Activated CD4-positive, alpha-beta T cell treated with anti-CD3 and anti-CD28 coated beads, Interleukin-2, amount 50 U/mL, for 48 hours (primary cell): ENCODE measurements at places on chromosomes 1 and 21.

DNA sequence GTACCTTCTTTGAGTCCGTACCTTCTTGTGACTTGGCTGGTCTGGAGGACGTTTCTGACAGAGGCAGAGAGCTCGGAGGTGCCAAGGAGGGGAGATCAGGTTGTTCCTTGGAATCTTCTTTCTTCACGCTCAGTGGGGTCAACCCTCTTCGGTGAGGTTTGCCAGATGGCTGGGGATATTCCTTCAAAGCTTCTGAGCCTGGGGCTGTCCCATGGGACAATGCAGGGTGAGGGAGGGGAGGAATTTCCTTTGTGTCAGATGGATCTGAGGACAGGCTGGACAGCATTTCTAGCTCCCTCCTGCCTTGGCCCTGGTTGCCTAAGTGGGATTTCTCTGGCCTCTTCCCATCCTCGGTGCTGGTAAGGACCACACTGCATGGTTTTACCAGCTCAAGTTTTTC, 95.5 kb upstream of the EDN2 start:
- DNase-seq = no peak

DNA sequence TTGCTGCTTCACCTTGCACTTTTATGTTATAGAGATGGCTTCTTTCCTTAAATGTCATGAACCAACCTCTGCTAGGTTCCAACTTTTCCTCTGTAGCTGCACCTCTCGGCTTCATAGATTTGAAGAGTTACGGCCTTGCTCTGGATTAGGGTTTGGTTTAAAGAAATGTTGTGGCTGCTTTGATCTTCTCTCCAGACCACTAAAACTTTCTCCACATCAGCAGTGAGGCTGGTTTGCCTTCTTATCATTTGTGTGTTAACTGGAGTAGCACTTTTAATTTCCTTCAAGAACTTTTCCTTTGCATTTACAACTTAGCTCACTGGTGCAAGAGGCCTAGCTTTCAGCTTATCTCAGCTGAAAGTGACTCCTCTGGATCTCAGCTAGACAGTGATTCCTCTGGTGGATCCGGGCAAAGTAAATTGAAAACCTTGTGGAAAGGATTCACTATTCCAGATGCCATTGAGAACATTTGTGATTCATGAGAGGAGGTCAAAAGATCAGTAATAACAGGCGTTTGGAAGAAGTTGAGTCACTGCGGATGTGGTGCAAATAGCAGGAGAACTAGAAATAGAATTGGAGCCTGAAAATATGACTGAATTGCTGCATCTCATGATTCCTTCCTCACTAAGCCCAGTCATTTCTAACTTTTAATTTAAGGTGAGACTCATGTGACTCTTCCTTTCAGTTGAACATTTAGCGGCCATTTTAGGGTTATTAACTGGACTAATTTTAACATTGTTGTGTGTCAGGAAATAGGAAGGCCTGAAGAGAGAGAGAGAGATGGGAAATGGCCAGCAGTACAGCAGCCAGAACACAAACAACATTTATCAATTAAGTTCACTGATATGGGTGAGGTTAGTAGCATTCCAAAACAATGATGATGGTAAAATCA, 16.2 kb upstream of the RGS1 start:
- DNase-seq = no peak

DNA sequence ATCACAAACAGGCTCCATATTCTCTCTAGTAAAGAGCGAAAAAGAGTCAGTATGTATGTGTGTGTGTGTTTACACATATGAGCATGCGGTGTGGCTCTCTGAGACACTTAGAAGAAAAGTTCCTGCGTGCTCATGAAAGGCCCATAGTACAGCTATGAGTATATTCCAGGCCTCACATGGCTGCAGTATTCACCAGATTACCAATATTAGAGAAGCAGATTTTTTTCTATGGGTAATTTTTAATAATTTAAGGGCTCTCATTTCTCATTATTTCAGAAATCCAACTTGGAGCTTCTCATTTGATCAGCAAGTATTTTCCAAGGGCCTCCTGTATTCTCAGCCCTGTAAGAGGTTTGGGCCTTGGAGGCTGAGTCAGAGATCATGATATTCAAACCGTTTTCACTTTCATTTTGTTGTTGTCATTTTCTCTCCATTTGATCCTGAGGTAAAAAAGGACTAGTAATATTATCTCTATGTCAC, 232.9 kb upstream of the SGIP1 start:
- DNase-seq = peak; percentile 37

DNA sequence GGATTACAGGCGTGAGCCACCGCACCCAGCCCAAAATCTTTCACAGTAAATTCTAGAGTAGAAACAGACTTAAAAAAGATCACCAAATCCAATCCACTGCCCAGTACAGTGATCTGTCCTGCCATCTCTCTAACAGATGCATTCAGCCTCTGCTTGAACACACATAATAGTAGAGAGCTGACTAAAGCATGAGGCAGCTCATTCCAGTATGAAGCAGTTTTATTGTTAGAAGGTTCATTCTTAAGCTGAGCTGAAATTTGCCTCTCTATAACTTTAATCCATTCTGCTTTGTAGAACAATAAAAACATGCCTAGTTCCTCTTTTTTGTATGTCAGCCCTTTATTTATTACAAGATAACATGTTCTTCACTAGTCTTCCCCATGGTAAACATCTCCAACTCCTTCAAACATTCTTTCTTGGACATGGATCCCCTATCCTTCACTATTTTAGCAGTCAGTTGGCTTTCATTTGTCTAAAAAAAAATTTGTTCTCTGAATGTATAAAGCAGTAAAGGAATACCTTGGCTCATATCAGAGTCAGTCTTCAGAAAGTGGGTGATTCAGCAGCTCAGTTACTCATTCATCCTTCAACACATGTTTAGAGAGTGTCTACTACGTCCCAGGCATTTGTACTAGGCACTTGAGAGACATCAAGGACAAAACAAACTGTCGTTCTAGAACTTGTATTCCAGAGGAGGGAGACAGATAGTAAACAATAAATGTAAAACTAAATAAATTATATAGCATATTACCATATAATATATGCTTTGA, 10.7 kb upstream of the PTBP2 start:
- no peak for DNase-seq

GRCh38 chr1:92404661-92405060, 82.1 kb downstream of the GFI1 start:
- DNase-seq = no peak
